ENCODE measurements at places on chromosomes 7 and 10.

DNA sequence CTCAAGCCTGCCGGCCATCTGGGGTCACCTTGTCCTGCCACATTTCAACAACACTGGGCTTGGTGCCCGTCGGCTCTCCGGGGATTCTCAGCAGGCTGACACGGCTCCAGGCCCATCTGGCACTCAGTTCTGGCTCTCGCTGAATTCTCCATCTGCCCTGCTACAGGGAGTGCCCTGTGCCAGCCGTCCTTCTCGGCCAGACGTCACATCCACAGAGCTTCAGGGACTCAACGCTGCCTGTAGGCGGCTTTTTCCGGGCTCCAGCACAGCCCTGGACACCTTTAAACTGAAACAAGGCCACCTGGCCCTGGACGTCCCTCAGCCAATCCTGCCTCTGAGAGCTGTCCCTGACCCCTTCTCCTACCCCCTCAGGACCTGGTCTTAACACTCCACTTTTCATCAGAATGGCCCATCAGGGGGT is 43.0 kb downstream of the TMEM130 start:
- no peak for DNase-seq

DNA sequence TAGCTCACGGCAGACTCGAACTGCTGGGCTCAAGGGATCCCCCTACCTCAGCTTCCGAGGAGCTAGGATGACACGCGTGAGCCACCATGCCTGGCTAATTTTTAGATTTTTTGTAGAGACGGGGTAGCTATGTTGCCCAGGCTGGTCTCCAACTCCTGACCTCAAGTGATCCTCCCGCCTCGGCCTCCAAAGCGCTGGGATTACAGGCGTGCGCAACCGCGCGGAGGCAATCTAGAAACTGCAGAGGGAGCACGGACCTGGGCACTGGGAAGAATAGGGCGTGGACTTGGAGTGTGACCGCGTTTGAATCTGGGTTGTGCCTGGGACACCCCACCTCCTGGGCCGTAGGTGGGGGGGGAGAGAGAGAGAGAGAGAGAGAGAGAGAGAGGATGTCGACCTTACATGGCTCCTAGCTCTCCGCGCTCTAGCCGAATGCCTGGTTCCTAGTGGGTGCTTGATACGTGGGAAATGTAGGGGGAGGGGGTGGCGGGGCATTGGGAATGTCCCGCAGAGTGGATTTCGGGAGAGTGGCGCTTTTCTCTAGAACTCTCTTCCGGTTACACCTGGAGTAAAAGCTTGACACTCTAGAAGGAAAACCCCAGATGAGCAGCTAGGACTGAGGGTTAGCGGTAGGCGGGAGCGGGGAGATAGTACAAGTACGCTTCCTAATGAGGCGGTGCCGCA is 1.2 kb upstream of the MAP3K8 start:
- no peak for DNase-seq

DNA sequence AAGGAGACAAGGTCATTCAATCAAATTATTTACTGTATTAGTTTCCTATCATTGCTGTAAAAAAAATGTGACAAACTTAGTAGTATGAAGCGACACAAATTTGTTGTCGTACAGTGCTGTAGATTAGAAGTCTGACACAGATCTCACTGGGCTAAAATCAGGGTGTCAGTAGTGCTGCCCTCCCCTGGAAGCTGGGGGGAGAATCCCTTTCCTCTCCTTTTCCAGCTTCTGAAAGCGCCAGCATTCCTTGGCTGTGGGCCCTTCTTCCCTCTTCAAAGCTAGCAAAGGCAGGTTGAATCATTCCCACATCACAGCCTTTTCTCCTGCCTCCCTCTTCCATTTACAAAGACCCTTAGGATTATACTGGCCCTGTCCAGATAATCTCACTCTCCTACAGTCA is 28.0 kb downstream of the VPS41 start:
- no peak for DNase-seq

GRCh38 chr10:32144817-32145688 is 88.8 kb upstream of the KIF5B start:
- no peak for DNase-seq

DNA sequence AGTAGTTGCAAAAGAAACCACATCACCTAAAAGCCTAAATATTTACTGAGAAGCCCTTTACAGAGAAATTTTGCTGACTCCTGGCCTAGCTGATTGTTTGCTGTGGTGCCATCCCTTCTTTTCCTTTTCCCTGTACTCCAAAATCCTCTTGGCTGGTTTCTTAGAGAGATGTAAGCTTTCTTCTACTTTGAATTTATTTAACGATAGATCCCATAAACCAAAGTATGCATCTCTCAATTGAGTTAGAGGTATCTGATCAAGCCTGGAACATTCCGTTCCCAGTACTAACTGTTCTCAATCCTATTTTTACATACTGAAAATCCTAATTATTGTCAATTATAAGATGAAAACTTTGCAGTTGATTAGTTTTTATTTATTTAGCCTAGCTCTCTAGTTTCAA is 6.3 kb downstream of the TMEM60 start:
- peak; percentile 18 for DNase-seq

DNA sequence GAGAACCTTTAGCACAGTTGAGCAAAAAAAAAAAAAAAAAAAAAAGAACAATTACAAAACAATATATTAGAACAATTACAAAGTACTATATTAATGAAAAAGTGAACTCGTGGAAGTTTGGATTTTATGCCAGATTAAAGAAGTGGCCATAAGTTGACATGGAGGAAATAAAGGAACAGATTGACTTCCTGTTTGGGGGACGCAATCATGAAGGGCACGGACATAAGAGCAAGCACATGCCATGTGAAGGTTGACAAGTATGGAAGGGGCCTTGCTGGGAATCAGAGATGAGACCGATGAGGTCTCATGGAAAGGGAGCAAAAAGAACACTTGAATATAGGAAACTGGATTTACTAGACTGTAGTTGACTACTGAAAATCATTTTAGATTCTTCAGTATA is 61.7 kb downstream of the ICA1 start:
- no peak for DNase-seq

DNA sequence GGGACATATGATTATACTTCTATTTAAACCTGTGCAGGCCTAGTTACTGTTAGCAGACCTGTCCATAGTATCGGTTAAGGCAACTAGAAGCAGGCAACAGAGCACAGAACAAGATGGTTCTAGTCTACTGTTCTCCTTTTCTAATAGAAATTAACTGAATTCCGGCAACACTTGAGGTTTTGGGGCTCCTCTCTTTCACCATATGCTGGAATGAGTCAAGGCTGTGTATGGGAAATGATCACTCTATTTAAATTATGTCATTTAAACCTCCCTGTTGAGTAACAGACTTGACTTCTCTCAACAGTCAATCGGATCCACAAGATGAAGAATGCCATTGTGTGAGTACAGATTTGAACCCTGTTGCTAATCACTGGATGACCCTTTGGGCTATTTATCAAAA is 6.2 kb upstream of the OTUD1 start:
- no peak for DNase-seq

GRCh38 chr7:84876061-84876821 is 310.6 kb downstream of the SEMA3D start:
- DNase-seq = no peak

DNA sequence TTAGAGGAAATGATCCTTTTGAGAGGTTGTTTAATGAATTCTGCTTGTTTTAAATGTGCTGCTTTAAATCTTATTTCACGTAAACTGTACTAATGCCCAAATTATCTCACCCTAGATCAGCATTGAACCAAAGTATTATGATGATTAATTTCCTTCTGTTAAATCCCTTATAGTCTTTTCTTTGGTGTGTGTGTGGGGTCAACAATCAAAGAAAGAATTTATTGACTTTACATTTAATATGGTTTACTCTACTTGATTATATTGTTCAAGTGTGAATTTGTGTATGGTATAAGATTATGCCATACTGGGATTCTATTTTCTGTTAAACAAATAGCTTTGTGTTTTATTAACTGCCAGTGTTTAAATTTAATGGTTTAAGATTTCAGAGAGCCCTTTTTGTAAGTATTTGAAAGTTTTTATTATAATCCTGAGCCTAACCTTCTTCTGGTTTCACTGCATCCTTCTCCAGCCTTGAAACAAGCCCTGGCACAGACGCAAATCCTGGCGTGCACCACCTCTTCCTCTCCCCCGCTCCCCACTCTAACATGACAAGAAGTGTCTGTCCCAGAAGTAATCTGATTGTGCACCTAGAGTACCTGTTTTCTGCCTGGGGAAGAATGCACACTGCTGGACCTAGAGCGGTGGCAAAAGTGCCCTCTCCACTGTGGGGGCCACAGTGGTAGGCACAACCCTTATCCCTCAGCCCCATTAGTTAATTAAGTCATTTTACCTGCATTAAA is 70.6 kb downstream of the KAT6B start:
- no peak for DNase-seq

- no peak for DNase-seq
Observed at GRCh38 chr7:118590107-118590506, 365.6 kb downstream of the ANKRD7 start.

DNA sequence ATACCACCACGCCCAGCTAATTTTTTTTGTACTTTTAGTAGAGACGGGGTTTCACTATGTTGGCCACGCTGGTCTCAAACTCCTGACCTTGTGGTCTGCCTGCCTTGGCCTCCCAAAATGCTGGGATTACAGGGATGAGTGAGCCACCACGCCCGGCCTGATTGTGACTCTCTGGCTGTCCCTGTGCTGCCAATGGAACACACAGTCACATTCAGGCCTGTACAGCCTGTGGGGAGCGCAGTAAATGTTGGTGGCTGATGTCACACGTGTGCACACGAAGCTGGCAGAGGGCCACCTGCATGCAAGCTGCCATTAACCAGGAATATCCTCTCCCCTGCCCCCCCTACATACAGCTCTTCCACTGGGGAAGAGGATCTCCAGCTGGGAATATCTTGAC is 22.1 kb downstream of the POLL start:
- no peak for DNase-seq

DNA sequence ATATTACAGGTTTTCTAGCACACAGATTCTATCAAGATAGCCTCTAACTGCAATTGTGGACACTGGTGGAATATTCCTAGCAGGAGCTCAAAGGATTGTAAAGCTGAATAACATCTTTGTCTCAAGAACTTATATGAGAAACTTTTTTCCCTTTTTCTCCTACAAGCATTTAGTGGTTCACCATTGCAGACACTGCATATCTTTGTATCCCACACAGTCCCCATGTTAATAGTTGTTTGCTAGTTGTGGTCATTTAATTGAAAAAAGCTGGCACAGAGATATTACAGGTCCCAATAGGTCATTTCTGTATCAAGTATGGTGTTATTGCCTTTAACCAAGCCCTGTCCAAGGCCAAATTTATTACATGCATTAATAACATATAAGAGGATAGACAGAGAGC is 226.2 kb upstream of the TCF7L2 start:
- no peak for DNase-seq

- no peak for DNase-seq
Observed at GRCh38 chr7:124027236-124027635, 5.6 kb downstream of the TMEM229A start.

DNA sequence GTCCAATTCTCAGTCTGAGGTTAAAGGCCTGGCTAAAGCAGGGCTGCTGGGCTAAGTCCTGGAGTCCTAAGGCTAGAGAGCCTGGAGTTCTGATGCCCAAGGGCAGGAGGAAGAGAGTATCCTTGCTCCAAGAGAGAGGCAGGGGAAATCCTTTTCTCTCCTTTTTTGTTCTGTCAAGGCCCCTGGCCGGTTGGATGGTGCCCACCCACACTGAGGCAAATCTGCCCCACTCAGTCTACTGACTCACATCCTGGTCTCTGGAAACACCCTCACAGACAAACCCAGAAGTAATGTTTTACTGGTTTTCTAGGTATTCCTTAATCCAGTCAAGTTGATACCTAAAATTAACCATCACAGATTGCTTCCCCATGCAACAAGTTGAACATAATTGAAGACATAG is 23.0 kb downstream of the ZNF518A start:
- DNase-seq = no peak

DNA sequence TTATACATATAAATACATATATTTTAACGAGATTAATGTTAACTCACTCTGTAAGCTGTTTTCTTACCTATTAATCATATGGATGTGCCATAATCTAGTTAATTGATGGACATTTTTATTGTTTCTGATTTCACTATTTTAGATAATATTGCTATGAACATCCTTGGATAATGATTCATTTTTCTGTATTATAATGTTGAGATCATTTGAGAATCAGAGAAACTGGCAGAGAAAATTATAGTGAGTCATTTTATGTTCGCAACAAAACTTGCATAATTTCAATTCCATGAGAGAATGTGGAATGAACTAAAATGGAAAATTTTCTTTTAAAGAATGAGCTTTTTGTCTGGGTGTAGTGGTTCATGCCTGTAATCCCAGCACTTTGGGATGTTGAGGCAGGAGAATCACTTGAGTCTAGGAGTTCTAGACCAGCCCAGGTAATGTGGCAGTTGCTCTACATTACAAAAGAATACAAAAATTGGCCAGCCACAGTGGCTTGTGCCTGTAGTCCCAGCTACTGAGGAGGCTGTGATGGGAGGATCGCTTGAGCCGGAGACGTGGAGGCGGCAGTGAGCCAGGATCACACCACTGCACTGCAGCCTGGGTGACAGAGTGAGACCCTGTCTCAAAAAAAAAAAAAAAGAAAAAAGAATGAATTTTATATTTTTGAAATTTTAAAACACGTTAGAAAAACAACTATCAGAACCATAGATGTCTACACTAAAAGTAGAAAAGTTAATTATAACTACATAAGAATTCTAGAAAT is 40.5 kb downstream of the PAPSS2 start:
- no peak for DNase-seq

DNA sequence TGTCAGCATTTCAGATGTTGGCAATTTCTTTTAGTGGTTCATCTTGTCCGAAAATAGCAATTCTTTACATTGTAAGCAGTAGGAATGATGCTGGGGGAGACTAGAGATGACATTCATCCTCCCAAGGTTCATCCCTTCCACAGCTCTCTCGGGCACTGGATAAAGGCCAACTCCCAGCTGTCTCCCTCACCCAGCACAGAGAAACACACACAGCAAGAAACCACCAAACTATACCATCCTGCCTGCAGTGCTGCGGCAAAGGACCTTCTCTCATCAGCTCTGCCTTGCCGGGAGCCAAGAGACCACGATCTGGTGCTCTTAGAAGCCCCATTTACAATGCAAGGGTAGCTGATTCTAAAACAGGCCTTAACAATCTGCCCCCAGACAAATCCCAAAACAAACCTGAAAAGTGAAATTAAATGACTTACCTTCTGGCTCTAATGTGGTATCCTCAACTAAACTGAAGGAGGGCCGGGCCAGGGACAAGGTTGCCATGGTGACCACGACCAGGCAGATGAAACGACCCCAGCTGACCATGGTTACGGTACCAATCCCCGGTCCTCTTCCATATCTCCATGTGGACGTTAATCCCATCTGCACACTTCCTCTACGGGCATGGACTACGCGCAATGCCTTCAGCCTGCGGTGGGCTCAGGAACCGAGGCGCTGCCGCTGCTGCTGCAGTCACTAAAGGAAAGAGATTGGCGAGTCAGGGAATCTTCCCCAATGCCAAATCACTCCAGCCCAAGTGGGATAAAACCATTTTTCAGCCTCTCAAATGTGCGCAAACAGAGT is 4.8 kb downstream of the FGFR2 start:
- no peak for DNase-seq

All from urinary bladder (tissue), 4 donors.